ENCODE measurements at places on chromosomes 4 and X.
A peak's percentile ranks its signal among the peaks of the same experiment; 100 is the strongest.

DNA sequence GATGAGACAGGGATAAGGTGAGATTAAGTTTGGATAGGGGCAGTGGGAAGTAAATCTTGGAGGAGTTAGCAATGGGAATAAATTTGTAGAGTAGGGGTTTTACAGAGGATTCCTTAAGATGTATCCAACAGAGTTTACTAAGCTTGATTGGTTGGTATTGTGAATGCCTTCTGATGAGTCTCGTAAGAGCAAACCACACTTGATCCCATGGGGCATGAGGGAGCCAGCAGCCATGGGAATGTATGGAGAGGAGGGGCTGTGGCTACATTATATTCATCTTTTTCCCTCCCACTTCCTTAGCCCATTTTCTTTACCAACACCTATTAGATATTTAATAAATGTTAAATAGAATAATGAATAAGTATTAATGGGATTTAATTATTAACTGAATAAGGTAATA is 126.6 kb upstream of the NDST3 start:
- DNase-seq, result no peak

GRCh38 chr4:11149612-11150259 is 279.0 kb downstream of the HS3ST1 start:
- DNase-seq, result no peak

DNA sequence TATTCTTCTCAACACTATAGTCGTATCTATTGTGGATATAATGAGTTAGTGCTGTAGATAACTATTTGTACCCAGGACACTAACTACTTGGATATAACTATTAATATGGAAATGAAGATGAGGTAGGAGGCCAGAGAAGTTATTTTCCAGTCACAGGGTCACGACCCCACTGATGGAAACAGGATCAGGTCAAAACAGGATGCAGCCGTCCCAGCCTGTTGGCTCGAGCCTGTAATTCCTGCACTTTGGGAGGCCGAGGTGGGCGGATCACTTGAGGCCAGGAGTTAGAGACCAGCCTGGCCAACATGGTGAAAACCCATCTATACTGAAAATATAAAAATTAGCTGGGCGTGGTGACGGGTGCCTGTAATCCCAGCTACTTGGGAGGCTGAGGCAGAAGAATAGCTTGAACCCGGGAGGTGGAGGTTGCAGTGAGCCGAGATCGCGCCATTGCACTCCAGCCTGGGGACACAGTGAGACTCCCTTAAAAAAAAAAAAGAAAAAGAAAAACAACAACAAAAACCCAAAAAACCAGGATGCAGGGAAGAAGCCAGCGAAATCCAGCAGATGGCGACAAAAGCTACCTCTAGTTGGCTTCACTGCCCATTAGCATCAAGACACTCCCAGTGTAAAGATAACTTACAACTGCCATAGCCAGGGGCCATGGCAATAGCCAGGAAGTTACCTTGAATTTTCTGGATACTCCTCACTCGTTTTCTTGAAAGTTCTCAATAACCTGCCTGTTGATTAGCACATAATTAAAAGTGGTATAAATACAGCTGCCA is 37.9 kb upstream of the NKAP start:
- DNase-seq, result peak; percentile 72

DNA sequence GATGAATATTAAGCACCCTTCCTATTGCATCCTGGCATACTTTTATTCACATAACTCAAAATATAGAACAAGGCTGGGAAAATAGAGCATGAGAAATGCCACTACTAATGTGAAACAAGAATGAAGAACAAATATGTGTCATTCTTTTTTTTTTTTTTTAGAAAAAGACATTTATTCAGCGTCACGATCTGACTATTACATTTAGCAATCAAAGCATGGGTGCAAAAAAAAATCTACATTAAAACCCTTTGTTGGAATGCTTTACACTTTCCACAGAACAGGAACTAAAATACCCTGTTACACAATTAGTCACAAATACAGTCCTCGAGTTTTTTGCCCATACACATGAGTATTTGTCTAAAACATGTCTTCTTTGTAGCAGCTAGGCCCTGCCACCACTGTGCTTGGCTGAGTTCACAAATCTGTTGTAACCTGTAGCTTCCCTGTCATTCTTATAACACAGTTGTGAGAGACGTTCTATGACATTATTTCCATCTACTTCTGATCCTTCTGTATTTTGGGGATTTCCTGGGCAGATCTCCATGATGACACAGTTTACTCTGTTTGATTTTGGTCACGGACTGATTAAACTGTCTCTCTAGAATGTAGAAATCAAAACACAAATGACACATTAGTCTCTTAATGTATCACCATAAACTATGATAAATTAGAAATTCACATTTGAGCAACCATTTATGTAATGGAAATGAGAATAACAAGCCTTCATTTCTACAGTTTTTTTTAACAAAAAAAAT is 9.4 kb upstream of the TET2 start:
- no peak for DNase-seq

DNA sequence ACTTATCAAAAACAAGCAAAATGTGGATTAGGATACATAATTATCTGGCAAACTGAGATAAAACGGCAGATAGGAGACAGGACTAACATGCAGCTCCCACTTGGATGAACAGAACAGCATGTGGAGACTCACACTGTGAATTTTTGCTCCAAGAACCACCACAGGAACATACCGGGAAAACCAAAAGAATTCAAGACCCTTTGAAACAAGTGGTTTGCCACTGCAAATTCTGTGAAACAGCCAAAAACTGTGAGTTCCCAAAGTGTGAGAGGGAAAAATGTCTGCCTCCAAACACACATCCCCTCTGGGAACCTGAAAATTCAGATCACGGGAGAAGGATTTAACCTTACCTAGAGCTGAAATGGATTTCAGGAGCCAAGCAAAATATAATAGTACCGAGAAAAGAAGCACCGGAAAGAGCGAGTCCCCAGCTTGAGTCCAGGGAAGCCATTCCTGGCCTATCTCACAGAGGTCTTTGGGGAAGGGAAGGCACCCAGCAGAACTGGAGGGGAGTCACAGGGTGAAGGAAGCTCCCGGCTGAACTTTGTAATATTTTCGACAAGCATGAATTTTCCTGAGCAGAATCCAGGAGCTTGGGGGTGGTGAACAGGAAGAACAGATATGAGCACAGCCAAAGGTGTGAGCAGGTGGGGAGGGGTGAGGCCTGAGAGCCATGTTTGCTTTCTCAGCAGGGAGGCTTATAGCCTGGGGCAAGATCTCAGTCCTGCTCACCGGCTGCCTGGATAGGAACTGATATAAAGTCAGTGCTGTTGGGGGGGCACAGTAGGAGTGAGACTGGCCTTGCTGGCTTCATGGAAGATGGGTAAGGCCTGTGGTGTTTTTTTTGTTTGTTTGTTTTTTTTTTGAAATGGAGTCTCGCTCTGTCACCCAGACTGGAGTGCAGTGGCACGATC is 23.9 kb downstream of the MANBA start:
- no peak for DNase-seq

DNA sequence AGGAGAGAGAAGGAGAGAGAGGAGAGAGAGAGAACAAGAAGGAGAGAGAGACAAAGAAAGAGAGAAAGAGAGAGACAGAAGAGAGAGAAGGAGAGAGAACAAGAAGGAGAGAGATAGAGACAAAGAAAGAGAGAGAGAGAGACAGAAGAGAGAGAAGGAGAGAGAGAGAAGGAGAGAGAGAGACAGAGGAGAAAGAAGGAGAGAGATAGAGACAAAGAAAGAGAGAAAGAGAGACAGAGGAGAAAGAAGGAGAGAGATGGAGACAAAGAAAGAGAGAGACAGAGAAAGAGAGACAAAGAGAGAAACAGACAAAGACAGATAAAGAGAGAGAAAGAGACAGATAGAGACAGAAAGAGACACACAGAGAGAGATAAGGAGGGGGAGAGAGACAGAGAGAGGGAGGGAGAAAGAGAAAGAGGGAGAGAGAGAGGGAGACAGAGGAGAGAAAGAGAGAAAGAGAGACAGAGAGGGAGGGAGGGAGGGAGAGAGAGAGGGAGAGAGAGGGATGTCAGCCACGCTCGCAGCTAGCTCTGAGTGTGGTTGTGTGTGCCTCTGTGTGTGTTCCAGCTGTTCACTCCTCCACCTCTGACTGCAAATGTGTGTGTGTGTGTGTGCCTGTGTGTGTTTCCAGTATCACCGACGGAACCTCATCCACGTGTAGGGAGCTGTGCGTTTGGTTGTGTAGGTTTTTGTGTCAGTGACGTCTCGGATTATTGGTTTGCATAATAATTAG is 105.8 kb downstream of the CRLF2 start:
- DNase-seq, result no peak

DNA sequence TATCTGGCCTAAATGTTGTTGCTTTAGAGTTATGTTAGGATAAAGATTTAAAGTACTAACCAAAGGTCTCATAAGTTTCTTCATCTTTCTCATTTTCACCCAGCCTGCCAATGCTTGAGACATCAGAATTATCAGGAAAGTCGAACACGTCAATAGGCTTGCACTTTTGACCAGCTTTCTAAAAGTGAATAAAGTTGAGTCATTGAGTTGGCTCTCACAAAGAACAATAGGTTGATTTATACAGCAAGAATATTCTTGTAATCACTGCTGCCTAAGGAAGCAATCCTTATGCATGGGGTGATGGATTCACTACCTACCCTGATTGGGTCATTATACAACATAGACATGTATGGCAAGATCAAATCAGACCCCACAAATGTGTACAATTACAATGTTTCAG is 5.0 kb downstream of the CENPU start:
- DNase-seq, result peak; percentile 91

- no peak for DNase-seq
Measured at GRCh38 chrX:1492421-1493012, 39.8 kb upstream of the ASMTL start.

DNA sequence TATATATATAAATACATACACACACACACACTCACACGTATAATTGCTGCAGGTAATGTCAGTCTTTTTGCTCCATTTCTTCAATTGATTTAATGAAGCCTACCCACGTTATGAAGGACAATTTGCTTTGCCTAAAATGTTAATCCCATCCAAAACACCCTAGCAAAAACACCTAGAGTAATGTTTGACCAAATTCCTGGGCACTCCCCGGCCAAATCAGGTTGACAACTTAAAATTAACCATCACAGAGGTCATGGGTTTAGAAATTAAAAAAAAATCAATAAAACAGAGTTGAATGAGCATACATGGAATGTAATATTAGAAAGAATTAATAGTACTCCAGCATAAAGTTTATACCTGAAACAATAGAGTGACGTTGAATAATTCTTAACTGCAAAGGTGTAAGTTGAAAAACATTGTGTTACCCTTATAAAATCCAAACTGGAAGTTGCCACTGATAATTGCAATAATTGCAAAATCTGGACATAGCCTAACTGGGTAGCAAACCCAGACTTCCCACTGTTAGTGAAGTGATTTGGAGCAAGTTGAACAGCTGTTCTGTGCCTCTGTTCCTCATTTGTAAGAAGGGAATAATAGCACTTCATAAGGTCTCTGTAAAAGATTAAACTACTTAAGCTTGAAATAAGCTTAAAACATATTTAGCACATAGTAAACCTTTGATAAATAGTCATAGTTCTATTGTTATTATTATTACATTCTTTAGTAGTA is 2120.5 kb downstream of the PCDH7 start:
- DNase-seq, result no peak

GRCh38 chrX:95063554-95063953 is 1389.5 kb downstream of the FAM133A start:
- DNase-seq, result no peak

DNA sequence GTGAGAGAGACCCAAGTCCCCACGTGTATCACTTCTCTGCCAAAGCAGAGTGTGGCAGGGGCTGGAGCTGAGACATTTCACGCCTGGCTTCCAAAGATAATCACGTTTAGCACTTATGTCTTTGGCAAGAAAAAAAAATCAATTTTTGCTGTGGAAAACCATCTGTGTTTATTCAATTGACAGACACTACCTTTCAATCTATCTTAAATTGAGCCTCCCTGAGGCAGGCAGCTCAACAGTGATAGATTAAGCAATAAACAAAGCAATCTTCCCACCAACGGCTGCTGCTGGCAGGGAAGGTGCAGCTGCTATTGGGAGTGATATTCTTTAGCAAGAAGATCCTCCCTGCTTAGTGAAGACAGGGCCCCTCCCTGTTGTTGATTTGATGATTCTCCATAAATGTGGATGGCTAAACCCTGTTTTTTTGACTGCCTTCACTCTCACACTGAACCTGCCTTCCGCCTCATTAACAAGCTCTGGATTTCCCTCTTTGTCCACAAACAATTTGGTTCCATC is 11.6 kb upstream of the MAGEB17 start:
- DNase-seq, result no peak

- no peak for DNase-seq
Measured at GRCh38 chr4:168716406-168717129, 219.7 kb downstream of the PALLD start.

GRCh38 chr4:156734965-156735895 is 236.4 kb downstream of the PDGFC start:
- DNase-seq, result no peak

- peak; percentile 83 for DNase-seq
Measured at GRCh38 chr4:114659386-114660008, 60.9 kb downstream of the UGT8 start.

DNA sequence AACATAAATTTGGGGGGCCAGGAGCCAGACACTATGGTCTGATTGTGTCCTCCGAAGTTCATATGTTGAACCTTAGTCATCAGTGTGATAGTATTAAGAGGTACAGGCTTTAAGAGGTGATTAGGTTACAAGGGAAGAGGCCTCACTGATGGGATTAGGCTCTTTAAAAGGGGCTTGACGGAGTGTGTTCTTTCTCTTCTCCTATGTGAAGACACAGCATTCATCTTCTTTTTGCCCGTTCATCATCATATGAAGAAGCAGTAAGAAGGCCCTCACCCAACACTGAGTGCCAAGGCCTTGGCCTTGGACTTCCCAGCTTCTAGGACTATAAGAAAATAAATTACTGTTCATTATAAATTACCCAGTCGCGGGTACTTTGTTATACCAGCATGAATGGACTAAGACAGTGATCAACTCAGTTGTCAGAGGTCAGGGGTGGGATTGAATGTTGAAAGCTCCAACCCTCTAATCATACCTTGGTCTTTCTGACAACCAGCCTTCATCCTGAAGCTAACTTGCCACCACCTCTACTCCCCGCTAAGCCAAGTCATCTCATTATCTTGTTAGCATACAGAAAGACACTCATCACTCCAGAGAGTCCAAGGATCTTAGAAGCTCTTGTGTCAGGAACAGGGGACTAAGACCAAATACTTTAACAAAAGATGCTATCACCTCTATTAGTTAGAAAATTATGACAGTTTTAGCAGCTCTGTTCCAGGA is 543.4 kb upstream of the DIPK2B start:
- DNase-seq, result no peak

- no peak for DNase-seq
Measured at GRCh38 chrX:81301877-81302276, 100.0 kb downstream of the SH3BGRL start.

- DNase-seq, result no peak
Measured at GRCh38 chr4:61740886-61741285, 540.8 kb downstream of the ADGRL3 start.
